NCI-H187 treated with DMSO at 0.1 percent for 48 hours (cell line): ENCODE measurements at places on chromosomes 5 and 9.

GRCh38 chr5:38845526-38846378 is at the start of gene OSMR:
OSMR (plus strand) TSS chr5:38846012; CDS start chr5:38869045, 23,033 bp downstream.
- DNase-seq, result no peak

GRCh38 chr5:124910354-124911016 is 164.0 kb upstream of the ZNF608 start:
- no peak for DNase-seq

- no peak for DNase-seq
These were observed 32.0 kb upstream of the EXOC3 start for GRCh38 chr5:410911-411517.

DNA sequence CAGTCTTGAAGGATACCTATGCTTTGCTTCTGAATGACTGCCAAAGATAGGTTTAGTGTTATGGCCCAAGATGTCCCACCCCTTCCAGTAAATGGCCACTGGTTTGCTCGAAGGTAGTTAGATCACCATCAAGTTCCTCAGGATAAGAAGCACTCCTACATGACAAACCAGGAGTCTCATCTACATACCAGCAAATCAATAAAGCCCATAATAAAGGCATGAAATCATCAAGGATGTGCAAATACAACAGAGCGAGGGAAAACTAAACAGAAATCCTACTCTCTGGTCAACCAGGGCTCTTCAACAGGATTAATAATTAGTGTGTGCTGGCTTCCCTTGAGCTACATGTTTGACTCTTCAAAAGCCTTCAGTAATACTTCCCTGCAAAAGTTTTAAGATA is 141.0 kb downstream of the LHFPL2 start:
- no peak for DNase-seq

DNA sequence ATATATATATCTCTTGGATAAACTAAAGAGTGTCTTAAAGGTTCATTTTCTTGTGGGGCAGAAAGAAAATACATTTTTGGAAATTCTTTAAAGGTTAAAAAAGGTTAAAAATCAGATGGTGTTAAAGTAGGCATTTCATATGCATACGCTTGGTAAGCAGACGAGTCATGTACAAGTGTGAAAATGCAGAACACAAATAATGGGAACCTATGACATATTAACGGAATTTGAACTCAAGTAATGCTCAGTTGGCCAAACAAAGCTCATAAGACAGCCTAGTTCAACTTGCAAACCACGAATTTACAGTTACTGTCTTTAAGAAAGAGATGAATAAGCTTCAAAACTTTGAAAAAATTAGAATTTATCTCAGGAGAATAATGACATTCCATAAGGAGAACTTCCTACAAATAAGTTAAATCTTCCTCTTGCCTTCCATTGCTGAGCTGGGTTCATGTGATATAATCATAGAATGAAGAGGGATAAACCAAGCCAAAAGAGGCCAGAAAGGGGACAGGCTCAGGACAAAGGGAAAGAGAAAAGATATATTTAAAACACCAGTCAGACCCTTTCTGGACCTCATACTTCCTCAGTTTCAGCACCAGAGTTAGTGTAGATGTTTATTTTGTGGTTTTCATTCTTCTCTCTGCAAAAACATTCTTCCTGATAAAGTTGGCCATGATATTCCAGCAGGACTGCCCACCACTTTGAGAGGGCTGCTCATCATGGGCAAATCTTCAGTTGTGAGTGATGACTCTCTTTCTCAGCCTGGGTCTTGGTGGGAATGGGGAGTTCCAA is 256.7 kb upstream of the CD180 start:
- no peak for DNase-seq

GRCh38 chr5:178490935-178491652 is 99.1 kb downstream of the COL23A1 start:
- no peak for DNase-seq

DNA sequence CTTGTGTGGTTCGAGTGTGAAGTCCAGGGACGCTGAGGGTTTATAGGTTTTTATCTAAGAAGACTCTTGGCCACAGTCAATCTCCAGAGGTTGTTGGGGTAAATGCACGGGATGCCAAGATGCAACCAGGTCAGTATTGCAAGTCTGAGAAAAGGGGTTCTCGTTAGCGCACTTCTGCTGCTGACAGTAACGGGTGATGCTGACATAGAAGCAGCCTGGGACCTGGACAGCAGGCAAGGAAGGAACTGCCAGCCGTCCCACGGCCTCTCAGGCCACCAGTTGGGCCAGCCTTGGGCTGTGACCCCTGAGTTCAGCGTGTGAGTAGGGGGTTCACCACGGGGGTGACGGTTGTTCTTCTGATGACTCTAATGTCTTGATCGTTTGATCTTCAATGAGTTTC is 39.0 kb downstream of the TENT4A start:
- no peak for DNase-seq

- DNase-seq, result no peak
These were observed 68.8 kb upstream of the ABL1 start for GRCh38 chr9:130766021-130766926.

DNA sequence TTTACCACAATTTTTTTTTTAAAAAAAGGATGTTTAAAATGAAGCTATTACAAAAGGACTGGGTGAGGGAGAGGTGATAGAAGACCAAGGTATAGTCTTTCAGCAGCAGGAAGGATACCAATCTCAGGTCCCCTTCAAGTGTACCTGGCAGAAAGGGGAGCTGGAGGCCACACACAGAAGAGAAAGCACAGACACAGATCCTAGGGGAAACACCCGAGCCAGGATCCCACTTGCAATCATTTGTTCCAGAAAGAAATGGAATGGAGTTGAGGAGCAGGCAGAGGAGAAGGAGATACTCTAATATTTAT is 5.6 kb downstream of the GNPDA1 start:
- no peak for DNase-seq

DNA sequence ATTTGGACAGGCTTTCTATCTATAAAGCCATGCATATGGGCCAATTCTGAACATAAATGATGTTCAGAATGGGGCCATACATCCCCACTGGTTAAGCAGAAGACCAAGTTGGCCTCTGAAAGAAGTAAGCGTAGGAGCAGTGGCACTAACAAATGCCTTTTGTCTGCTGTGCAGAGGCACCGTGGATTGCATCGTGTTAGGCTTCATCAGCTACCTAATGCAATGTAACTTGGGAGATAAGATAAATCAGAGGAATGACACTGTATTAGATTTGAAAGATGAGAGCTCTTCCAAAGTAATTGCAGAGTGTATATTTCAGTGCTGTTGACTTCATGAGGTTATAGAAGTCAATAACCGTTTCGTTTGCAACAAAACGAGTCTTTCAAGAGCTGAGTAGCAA is 148.1 kb downstream of the PARP8 start:
- DNase-seq, result no peak

DNA sequence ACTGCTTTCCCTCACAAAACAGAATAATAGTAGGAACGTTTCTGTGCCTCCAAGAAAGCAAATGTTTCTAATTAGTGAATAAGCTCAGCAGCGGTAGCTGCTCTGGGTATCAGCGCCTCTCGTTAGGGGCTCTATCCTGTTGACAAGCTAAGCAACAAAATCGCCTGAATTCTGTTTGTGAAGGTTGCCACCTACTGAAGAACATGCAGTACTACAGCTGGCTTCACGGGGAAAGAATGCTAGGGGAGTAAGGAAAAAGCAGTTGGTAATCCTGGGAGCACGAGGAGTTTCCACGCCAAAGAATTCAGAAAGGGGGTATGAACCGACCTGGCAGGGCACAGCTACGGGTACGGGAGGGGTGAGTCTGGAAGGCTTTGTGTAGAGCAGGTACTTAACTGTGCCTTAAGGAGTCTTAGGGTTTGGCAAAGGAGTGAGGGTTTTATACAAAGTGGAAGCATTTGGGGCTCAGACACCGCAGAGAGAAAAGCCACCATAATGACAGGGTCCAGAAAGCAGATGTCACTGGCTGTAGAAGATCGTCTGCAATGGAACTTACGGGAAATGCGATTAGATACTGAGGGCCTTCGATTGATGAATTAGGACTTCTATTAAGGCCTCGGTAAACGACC is 171.7 kb downstream of the TTC39B start:
- peak; percentile 3 for DNase-seq

DNA sequence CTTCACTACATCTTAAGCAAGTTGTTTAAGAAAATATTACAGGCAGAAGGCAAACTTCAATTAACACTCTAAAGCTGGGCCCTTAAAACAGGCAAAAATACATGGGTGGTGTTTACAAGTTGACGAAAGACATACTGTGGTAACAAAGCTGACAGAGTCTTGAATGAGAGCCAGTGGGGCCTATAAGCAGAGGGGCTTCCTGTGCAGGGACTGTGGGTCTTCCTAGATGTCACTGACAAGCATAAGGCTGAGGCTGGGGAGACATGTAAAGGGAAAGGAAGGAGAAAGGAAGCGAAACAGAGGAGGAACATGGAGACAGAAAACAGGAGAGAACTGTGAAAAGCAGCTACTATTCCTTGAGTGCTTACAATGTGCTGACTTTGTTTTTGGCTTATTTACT is 308.0 kb upstream of the RPS23 start:
- no peak for DNase-seq

- no peak for DNase-seq
These were observed 1.4 kb downstream of the ZSWIM6 start for GRCh38 chr5:61333321-61333953.
